ENCODE measurements at places on chromosomes 3 and 15.

DNA sequence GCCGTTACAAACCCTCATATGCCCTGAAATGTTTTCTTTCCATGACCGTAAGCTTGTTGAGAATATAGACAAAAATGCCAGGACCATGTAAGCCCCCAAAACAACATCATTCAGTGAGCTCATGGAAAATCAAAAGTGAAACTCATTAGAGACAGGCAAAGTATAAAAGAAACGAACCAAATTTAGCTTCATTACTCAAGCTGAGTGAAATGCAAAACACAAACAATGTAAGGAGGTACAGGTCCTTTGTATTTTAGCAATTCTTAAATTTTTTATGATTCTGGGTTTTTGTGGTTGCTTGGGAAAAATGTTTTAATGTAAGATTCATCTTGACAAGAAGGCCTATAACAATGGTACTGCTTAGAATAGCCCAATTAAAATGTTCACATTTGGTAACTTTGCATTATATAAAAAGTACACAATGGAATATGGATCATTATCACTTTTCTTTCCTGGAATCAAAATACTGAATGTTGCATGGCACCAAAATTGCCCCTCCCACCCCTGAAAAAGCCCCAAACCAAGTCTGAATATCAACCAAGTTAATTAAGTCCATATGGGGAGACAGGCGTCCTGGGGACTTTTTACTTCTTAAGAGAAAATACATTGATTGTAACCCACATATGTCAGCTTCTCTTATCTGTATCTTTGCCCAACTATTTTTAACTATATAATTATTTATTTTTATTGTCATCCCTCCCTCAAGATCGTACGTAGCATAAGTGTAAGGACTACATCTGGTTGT, 247.7 kb upstream of the CDIN1 start:
- no peak for DNase-seq

DNA sequence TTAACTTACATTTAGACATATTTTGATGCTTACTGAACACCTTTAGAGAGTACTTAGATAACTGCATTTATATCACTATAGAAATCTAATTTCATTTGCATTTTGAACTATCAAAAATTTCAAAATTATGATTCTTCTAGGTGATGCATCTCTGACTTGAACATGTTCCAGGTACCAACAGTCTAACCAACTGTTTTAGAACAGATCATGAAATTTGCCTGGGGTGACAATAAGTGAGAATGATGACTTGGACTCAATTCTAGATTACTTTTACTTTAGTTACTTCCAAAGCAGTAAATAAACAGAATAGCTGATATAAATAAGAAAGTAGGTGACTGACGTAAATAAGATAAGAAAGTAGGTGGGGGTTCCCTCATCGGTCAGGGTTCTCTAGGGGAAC, 307.8 kb downstream of the BCHE start:
- no peak for DNase-seq

GRCh38 chr3:175518459-175518858, 659.3 kb downstream of the NAALADL2 start:
- DNase-seq = no peak

- peak; percentile 6 for DNase-seq
Measured at GRCh38 chr3:36907911-36908646, 36.8 kb downstream of the TRANK1 start.

DNA sequence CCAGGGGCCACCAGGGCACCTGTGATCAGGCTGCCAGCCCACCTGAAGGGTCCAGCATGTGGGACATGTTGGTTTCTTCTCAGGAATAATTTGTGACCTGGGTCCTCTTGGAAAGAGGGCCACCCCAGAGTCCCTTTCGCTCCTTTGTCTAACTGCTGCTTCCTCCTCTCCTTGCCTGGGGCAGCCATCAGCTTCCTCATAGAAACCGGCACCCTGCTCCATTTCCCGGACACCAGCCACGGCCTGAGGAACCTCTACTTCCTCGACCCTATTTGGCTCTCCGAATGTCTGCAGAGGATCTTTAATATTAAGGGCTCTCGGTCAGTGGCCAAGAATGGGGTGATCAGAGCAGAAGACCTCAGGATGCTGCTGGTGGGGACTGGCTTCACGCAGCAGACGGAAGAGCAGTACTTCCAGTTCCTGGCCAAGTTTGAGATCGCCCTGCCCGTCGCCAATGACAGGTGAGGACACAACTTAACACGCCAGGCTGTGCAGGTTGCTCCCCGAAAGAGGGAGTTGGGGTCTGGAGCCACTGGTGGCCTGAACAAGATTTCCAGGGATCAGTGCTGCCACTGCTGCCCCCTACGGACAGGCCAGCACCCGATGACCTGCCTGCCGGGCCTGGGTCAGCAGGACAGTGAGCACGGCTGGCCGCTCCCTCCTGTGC, 109.7 kb downstream of the LRRK1 start:
- no peak for DNase-seq

GRCh38 chr3:20054549-20054987, 14.3 kb downstream of the KAT2B start:
- no peak for DNase-seq

DNA sequence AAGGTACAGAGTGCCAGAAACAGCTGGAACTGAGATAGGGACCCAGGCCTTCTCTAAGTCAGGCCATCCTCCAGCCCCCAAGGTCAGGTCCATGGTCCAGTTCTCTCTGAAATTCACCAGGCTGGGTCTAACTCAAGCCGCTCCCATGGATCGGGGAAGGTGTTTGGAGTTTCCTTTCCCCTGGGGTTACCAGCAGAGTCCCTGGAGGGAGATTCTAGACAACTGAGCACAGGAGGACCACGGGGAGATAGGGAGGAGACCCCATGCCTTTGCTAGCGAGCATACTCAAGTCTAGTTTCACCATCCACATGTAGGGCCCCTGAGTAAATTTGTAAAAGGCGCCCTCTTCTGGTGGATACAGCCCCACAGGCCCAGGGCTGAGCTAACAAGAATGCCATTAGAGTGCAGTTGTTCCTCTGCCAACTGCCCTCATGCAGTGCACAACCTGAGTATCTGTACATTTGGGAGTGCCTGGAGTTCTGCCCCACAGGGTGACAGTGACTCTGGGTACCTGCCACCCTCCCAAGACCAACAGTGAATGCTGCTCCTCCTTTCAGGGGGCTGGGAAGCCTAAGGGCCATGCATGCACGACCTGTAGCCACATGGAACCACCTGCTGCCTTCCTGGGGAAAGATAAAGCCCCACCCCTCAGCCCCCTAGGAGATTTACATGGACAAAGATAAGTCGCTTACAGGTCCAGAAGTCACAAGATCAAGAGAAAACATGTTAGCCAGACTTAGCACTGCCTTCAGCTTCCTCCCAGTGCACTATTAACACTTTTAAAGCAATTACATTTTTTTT, 89.0 kb downstream of the IQSEC1 start:
- no peak for DNase-seq

DNA sequence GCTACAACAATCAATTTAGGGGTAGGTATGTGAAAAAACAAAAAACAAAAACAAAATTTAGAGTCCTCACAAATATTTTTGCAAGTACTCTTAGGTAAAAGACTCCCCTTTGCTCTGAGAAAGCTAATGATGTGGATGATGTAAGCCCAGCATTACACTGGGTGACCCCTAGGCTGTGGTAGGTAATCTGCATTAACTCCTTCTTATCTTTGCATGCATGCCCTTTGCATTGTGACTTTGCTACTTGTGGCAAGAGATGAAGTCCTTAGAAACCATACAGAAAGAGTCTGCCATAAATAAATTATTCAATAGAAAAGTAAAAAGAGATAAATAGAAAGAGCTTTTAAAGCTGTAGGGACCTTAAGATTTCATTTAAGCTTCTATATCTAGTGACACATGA, 159.7 kb upstream of the MBNL1 start:
- DNase-seq = no peak

- no peak for DNase-seq
Measured at GRCh38 chr3:113035387-113035982, 44.7 kb downstream of the GTPBP8 start.

All from NCI-H2227 treated with DMSO at 0.1 percent for 48 hours (cell line).